ENCODE measurements at places on chromosomes 7 and 10.

DNA sequence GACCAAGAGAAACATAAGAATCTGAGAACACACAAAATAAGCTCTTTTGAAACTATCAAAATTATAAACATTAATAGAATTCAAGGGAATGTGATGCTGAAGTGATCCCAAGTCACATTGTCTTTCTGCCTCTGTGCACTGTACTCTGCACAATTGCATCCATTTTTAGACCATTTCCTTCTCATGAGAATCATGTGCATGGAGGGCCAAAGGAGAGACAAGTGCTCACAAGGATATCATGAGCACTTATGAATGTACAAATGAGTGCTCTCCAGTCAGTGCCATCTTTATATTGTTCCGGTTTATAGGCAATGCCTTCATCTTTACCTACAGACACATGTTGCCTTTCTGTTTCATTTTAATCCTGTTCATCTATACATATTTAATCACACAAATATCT, 36.9 kb downstream of the MET start:
- no peak for DNase-seq

DNA sequence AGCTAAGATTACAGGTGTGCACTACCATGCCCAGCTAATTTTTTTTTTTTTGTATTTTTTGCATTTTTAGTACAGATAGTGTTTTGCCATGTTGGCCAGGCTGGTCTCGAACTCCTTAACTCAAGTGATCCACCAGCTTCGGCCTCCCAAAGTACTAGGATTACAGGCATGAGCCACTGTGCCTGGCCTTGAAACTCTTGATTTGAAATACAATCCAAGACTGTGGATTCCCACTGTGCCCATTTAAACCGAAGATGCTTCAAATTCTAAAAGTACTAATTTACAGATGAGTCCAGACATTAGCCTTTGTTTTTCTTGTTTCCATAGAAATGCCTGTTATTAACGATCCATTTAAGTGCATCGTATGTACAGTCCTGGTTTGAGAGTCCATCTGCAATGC, 130.9 kb downstream of the CACNA2D1 start:
- no peak for DNase-seq

- no peak for DNase-seq
These were observed 7.1 kb upstream of the FAM107B start for GRCh38 chr10:14781763-14782162.

GRCh38 chr10:43939939-43940820, 291.5 kb upstream of the ZNF32 start:
- DNase-seq, result peak; percentile 74

DNA sequence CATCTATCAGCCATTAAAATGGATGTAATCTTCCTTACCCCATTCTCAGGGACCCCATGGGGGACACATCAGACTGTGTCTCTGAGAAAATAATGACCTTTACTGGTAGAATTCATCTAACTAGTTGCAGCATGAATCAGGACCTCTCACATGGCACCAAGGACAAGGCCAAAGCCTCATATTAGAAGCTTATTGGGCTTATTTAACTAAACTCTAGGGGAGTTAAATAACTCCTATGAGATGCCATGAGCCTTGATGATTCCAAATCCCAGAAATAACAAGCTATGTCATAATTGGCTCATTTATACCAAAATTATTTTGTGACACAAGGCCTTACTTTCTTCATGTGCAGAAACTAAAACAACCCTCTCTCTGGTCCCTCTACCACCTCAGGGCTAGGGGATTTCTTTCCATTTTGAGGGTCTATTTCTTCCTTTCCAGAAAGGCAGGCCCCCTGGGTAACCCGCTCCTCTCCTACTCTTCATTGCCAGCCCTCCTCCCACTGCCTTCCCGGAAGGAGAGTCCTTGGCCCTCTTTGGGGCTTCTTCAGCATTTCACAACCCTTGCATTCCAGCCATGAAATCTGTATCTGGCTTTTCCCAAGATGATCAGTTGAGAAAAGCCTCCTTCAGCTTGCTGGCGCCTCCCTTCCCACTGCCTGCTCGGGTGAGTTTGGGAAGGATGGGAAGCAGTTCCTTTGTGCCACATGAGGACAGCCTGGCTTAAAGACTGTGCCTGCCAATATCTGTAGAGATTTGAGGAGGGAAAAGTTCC, 41.8 kb upstream of the TRIM8 start:
- peak; percentile 58 for DNase-seq

GRCh38 chr7:26183545-26184280, 16.8 kb downstream of the HNRNPA2B1 start:
- no peak for DNase-seq

Measured in fibroblast of skin of right quadriceps (primary cell).